Stimulated activated CD4-positive, alpha-beta T cell treated with anti-CD3 and anti-CD28 coated beads, TNF-alpha, amount 100 ng/mL, for 1 hour (primary cell): ENCODE measurements at places on chromosomes 2 and 18.

DNA sequence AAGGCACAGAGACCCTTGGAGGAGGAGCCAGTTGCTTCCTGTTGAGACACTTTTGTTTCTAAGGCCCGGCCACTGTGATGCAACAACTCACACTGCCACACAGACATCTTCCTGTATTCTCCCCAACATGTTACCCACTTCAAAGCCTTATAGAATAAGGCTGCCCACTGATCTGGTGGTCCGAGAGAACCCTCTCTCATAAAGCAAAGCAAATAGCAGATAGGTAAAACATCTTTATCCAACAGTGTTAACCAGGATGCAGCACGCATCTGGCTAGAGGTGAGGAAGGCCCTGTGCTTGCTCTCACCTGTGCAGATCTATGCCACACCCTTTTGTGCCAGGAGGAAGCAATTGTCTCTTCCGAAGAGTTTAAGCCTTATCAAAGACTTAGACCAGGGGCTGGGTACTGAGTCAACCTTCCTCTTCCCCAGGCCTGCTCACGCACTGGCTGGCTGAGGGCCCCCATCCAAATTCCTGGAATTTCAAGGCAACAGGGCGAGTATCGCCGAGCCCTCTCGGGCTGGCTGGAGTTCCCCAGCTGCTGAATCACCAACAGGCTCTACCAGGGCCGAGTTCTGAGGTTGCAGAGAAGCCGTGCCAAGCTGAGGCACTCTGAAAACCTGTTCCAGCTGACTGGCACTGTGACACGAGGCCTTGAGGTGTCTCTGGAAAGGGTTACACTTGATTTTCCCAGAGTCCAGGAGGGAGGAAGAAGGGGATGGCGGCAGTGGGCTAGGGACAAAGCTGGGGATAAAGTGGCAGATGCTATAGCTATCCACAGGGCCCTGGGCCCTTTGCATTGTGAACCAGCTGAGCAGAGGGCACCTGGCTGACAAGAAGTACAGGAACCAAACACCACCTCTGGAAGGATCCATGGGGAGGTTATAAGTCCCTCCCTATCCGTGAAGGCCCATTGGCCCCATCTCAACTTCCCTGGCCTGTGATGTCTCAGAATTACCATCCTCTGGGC is 29.3 kb downstream of the TGFA start:
- no peak for DNase-seq

GRCh38 chr2:73177645-73178255 is 24.6 kb upstream of the NOTO start:
- DNase-seq: no peak

GRCh38 chr2:18603854-18604530 is 14.6 kb upstream of the NT5C1B start:
- no peak for DNase-seq

GRCh38 chr2:161379740-161380139 is 36.4 kb upstream of the TBR1 start:
- DNase-seq: no peak

DNA sequence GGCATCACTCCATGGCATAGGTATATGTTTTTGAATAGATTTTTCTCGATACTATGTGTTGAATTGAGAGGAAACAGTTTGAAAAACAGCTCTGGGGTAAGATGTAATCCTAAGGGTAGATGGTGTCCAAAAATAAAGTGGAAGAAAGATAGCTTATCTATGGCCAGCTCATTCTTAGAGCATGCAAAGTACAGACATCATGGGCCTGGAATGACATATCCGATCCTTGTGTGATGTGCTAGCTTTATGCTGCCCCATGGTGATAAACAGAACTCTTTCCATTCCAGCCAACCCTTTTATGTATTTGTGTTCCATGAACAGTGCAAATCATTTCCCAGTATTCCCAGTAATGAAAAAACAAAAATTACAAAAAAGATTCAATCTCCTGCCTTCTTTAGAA is 390.2 kb upstream of the NXPH2 start:
- no peak for DNase-seq

DNA sequence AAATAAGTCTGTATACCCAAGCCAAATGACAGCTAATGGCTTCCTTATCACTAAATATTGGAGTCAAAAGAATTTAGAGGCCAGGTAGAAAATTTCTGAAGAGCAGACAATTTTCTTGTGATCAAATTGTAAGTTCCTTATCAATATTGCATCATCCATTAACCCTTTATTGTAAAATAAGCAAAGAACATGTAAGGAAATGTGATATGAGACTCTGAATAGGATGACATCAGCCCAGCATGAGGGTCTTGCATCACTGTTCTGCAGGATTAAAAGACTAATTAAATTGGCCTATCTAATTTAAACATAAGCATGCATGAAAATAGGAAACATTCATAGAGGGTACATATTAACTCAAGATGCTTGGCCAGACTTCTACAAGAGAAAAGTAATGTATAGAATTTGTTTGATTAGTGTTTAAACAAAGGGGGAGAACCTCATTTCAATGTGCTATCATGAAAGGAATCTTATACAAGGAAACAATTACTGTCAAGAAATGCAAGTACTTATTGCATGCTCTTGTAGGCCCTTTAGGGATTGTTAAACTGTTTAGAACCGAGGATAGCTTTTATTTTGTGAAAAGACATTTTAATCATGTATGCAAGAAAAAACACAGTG is 302.9 kb downstream of the PRKCE start:
- no peak for DNase-seq

GRCh38 chr2:110827511-110827910 is 95.1 kb downstream of the ACOXL start:
- DNase-seq: no peak

GRCh38 chr2:122469147-122469546 is 713.7 kb downstream of the TSN start:
- no peak for DNase-seq

GRCh38 chr18:36401462-36401861 is 103.9 kb downstream of the FHOD3 start:
- DNase-seq: no peak
